Esophagus muscularis mucosa (tissue), 4 donors: ENCODE measurements at places on chromosomes 16 and 17.

DNA sequence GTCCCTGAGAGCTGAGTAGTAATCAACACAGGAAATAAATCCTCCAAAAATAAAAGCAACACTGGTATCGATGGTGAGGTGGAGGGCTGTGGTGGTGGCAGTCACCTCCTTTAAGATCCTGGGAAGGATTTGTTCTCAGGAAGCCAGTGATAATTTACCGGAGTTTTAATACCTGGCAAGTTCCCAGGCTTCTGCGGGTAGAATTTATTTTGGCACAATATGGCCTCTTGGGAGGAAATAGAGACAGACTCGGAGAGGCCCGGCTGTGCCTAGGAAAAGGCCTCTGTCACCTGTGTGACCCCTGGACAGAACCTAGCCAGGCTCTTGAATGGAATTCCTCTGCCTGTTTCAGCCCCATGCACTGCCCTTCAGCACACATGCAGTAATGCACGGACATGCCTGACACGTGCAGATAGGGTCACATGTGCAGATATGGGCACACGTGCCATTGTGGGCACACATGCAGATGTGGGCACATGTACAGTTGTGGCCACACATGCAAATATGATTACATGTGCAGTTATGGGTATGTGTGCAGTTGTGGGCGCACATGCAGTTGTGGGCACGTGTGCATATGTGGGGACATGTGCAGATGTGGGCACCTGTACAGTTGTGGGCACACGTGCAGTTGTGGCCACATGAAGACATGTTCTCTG, 33.5 kb downstream of the MGAT5B start:
- DNase-seq = no peak

DNA sequence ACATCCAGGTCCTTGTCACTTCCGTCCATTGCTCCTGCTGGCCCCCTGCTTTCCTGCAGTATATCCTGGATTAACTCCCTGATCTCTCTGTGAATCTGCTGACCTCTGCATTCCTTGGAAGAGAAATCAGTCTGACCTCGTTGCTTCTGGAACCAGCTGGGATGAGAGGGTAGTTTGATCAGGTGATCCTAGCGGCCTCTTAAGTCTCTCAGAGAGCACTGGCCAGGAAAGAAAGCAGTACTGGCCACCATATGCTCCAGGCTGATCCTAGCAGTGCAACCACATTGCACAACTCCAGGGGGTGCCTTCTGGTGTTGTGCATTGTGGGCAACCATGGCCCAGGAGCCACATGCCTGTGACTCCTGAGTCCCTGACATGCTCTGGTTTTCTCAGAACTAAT, 79.2 kb downstream of the ARHGAP23 start:
- no peak for DNase-seq

GRCh38 chr16:67897231-67897630, 4.2 kb downstream of the PSKH1 start:
- DNase-seq = no peak

DNA sequence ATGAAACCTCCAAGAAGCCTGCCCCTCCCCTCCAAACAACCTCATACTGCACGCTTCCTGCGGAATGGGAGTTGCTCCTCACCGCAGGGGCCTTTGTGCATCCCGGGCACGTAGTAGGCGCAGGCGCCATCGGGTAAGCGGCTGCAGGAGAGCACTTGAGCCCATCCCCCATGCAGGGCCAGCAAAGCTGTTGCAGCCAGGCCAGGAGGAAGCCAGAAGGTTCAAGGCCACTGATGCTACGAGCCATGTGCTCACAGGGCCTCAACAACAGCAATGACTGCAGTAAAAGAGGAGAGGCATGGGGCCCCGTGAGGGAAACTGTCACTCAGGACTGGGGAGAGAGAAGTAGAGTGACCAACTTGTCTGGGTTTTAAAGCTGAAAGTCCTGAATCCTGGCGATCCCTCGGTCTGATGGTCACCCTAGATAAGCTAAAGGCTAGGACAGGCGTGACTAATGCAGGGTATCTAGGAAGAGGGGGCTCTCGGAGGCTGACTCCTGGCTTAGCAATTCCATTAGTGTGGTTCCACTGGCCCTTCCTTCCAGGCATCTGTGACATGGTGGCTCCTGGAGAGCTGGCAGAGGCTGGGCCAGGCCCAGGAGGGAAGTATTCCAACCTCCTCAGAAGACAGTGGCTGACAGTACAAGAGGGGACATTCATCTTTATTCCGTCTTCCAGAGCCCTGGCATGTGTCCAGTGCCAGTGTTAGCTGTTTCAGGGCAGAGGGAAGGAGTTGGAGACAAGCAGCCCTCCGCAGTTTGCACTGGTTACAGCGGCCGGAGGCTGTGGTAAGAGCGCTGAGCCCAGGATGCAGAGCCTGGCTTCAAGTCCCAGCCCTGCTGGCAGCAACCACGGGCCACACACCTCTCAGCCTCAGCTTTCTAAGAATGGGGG, 20.8 kb downstream of the GOSR2 start:
- no peak for DNase-seq

GRCh38 chr17:57384219-57384618, 127.9 kb downstream of the MSI2 start:
- no peak for DNase-seq

DNA sequence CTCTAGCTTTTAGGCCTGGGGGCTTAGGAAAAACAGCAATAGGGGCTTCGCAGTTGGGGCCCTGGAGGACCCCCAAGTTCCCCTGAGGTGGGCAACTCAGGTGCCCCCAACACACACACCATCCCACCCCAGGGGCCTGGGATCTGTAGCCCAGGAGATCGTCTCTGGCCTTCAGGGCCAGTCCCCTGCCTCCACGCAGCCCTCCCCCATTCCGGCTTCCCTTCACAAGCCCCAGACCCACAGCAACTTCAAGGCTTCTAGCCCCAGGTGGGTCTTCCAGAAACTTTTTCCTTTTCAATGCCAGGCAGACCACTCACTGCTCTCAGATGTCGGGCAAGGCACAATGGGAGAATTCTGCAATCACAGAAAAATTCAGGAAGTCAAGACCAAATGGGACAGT, 79.4 kb downstream of the C16orf78 start:
- DNase-seq = no peak

DNA sequence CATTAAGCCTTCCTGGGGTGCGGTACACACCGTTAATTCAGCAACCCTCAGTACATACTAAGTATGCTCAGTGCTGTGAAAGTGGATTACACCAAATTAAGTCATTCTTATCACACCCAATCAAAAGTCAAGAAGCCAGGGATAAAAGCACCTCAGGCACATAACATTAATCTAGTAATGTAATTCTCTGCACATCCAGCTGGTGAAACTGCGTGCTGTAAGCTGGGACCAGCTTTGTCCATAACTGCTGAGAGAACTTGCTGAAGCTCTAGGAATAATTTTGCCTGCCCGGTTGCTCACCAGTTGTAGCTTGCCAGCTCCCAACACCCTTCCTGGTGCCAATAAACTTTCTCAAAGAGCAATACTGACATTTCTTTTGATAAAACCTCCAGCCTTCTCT, 44.9 kb downstream of the SLC47A1 start:
- DNase-seq = no peak

GRCh38 chr16:57651344-57652333, 16.5 kb upstream of the ADGRG3 start:
- DNase-seq = no peak

- no peak for DNase-seq
Observed at GRCh38 chr16:26992666-26993349, 73.9 kb upstream of the C16orf82 start.

DNA sequence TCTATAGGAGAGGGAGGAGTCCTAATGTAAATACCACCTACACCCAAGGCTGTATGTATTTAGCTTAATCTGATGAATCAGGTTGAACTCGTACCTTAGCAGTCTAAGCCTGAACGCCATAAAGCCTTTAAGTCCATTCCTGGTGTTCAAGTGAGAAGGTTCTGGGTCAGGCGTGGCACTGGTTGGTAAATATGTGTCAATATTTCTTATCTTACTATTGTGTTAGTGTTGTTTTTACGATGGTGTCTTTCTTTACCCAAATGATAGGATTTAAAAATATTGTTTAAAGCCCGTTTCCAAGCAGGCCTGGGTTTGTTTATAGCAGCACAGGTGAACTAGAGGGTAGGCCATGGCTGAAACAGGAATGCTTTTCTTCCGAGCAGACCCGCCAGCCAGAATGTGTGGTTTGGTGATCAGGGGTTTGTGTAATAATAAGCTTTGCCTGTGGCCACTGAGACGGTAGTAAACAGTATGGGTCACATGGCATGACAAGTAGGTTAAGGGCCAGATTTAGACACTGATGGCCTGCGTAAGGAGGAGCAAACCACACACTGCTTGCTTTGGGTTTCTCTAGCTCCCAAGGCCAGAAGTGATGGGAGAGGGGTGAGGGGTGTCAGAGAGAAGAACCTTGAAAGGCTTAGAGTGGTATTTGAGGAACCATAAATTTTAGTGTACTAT, 3.3 kb downstream of the TMEM94 start:
- no peak for DNase-seq

- DNase-seq = no peak
Observed at GRCh38 chr17:9247401-9247938, 226.2 kb downstream of the NTN1 start.

DNA sequence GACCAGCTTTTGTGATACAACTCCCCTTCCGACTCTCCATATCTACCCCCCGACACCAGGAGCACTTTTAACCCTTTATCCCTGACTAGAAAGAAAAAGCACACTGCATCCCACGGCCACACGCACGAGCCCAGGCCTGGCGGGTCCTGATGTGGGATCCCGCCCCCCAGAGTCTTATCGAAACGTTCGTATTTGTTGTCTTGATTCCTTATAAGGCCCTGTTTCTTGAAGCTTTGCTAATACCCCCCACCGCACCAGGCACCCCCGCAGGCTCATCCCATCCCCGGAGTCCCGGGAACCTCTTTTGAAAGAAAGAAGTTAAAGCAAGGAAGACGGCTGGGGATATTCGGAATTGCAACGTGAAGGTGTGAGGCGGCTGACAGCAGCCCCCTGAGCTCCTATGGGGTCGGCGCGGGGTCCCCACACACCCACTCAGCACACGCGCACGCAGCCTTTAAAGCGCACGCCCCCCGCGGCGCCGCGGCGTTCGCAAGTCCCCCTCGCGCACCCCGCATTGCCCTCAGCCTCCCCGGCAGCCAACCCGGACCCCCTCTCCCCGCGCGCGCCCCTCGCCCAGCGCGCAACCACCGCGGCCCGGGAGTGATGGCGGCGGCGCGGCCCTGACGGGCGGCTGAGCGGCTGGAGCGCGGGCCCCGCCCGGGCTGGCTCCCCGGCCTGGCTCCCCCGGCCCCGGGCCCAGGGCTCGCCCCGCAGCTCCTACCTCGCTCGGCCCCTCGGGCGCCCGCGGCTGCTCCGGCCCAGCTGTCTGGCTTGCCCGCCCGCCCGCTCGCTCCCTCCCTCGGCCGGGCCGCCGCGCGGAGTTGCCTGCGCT, 448 bp downstream of the STAT5B start:
- DNase-seq = no peak

DNA sequence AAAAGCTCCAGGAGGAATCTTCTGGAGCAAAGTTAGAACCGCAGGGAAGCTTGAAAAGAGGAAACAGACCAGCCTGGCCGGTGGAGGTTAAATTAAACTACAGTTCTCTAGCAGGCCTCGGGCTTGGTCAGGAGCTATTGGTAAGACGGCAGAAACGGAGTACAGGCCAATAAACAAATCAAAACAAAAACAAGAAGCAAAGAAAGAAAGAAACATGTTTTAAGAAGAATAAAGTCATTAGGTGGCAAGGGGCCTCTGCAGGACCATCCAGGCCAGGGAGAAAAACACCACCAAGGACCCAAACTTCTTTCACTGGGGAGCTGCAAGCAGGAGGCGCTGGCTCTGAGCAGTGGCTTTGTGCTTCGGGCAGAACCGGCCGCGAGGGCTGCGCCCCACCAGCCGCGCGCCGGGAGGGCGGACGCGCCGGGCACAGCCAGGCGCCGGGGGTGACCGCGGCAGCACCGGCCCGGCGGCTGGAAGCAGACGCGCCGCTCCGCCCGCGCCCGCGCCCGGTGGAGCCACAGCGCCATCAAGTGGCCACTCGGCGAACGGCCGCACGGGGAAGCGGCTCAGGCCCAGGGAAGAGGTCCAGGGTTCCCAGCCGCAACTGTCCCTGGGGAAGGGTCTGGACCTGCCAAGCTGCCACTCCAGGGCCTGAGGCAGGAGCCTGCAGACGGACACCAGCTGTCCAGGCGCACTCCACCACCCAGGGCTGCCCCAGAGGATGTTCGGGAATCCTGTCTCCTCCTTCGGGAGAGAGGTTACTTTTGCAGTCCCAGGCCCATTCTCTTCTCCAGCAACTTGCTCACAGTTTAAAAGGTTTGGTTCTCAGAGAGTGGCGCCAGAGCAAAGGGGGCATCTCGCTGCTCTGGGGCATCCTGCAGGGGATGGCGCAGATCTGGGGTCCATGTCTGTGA, 419.4 kb downstream of the SOX9 start:
- DNase-seq = no peak

DNA sequence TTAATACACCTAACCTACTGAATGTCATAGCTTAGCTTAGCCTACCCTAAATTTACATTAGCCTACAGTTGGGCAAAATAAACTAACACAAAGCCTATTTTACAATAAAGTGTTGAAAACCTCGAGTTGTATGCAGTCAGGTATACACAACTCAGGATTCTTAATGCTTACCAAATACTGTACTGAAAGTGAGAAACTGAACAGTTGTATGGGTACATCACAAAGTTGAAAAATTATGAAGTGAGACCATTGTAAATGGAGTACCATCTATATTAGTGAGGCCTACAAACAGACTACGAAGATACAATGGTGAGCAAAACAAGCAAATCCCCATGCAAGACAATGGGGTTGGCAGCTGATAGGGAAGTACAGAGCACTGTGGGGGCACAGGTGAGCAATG, 79.7 kb downstream of the VAT1L start:
- no peak for DNase-seq

DNA sequence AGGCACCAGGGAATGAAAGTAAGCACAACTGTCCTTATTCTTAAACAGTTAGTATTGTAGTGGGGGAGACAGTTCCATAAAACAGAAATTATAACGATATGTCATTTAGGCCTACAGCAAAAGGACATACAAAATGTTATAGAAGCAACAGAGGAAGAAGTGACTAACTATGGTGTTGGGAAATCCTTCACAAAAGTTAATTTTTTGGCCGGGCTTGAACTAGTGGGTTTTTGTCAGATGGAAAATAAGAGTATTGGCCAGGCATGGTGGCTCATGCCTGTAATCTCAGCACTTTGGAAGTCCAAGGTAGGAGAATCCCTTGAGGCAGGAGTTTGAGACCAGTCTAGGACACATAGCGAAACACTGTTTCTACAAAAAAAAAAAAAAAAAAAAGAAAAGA, 127.8 kb downstream of the SSH2 start:
- DNase-seq = no peak

DNA sequence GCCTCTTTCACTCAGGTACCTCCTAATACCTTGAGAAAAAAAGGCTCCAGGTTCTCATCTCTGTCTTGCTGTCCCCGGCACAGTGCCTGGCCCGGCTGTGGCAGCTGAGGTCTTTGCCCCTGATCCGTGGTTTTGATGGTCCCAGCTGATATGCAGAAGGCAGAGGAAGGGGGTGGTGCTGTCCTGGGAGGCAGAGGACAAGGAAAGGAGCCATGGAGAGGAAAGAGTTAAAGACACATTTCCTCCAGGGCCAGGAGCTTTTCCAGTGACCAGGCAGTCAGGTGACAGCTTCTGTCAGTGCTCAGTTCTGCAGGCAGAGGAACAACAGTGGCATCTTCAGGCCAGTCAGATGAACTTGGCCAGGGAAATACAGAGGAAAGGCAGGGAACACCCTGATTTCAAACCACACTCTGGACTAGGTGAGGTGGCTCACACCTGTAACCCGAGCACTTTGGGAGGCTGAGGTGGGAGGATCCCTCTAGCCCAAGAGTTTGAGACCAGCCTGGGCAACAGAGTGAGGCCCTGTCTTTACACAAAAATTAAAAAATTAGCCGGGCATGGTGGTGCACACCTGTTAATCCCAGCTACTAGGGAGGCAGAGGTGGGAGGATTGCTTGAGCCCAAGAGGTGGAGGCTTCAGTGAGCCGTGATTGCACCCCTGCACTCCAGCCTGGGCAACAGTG, 3.3 kb upstream of the COG1 start:
- no peak for DNase-seq
